ENCODE measurements at places on chromosomes 7 and 10.

- DNase-seq, result no peak
These were observed 91.8 kb downstream of the BAMBI start for GRCh38 chr10:28769091-28769604.

DNA sequence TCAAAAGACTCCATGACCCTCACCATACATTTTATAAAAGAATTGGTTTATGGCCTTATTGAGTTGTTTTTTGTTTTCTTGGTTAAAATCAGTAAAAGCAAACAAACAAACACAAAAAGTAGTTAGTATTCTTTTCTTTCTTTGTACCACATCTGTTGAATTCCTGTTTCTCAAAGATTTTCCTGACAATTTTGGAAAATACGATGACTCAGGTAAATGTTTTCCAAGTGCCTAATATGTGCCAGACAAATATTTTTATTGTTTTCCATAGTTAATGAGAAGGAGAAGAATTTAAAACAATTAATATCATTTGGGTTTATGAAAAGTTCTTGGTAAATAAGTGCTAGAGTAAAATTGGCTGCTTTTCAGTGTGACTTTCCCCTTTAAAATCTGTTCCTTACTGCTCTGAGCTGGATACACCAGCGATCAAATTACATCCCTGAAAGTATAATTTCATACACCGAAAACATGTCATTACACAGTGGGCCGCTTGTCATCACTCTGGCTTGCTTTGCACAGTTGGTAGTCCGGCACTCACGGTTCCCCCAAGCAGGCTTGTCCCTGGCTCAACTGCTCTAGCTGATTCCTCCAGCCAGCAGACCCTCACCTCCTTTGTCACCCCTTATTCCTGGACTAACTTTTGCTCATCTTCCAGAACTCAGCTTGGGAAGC, 80.5 kb downstream of the TBXAS1 start:
- no peak for DNase-seq

DNA sequence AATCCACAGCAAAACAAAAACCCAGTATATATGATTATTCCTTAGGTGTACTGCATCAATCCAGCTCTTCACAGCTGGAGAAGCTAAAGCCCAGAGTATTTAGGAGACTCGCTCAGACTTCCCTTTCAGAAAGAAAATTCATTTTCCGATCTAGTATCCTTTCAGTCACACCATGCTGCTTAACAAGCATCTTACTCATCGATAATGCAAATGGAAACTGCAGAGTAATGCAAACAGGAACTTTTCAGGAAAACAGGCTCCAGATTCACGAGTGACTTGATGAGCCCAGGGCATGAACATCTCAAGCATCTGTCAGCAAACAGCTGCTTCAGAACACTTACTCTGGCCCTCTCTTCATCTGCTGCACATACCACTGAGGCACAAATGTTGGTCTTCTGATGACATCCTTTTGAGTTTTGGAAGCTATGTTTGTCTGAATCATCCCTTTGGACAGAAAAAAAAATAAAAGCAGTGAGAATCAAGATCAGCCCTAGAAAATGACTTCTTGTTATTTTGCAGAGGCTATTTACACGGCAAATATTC, 24.9 kb upstream of the ZC3HAV1L start:
- DNase-seq, result no peak

DNA sequence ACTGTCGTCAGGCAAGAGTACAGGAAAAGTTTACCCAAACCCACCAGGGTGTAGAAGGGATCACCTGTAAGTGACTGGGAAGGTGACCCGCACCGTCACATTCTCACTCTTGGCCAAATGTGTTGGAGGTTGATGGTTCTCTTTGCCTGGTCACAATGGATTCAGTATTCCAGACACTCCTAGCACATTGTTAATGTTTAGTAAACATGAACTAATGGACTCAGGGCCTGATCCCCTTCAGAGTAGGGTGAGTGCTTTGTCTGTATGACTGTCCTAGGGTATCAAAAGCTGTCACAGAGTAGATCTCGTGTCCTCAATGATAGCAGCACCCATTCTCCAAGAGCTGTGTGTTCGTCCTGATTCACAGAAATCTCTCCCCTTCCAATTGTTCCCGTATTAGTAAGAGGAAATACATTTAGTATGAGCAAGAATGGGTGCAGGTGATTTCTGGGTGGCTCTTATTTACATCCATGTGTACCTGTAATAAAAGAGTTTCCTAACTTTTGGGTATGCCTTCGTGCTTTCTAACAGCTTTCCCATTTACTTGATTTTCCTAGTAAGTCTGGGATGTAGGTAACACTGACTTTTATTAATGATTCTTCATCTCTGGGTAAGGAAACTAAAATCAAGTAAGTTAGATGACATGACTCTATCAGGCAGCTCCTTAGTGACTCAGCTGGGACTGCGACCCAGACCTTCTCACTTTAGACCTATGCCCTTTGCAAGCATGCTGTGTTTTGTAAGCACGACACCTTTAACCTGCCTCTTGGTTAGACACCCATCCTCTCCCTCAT, 4.7 kb downstream of the EEPD1 start:
- no peak for DNase-seq

GRCh38 chr10:21385996-21386585, 139.4 kb downstream of the SKIDA1 start:
- DNase-seq, result no peak

GRCh38 chr7:92881091-92881485, 44.7 kb upstream of the CDK6 start:
- DNase-seq, result no peak

DNA sequence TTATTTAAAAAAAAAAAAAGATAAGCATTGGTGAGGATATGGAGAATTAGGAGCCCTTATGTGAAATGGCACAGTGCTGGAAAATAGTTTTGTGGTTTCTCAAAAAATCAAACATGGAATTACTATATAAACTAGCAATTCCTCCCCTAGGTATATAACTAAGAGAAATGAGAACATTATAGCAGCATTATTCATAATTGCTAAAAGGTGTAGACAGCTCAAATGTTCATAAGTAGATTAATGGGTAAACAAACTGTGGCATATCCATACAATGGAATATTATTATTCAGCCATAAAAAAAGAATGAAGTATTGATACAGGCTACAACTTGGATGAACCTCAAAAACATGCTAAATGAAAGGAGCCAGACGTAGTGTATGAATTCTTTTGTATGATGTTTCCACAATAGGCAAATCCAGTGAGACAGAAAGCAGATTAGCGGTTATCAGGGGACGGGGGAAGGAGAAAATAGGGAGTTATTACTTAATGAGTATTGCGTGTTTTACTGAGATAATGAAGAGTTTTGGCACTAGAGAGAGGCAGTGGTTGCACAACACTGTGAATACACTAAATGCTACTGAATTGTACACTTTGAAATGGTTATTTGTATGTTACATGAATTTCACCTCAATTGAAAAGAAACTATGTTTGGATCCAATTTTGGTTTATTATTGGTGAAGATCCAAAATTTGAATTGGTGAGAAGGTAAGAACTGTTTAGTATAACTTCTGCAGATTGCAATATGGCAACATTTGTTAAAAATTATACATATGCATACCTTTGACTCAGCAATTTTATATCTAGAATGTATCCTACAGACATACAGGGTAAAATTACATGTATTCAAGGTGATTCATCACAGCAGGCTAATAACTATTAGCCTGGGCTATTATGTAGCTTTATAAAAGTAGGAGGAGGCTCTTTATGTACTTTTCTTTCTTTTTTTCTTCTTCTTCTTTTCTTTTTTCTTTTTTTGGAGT, 69.7 kb downstream of the VCL start:
- DNase-seq, result peak; percentile 95

- DNase-seq, result no peak
These were observed 76.8 kb downstream of the CTBP2 start for GRCh38 chr10:125083576-125083920.

GRCh38 chr10:121681997-121682687, 83.9 kb upstream of the FGFR2 start:
- no peak for DNase-seq

DNA sequence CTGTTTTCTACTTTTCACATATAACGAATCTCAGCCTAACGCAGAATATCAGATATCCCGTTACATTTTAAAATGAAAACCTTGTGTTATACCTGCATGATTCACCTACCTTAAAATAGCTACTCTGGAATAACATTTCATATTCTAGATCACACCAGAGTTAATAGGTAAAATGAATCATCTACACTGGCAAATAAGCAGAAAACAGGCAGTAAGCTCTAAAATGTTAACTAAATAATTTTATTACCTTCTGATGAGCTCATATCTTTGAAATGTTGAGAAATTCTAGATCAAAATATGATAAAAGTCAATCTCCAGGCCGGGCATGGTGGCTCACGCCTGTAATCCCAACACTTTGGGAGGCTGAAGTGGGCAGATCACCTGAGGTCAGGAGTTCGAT, 71.3 kb downstream of the CPEB3 start:
- no peak for DNase-seq

DNA sequence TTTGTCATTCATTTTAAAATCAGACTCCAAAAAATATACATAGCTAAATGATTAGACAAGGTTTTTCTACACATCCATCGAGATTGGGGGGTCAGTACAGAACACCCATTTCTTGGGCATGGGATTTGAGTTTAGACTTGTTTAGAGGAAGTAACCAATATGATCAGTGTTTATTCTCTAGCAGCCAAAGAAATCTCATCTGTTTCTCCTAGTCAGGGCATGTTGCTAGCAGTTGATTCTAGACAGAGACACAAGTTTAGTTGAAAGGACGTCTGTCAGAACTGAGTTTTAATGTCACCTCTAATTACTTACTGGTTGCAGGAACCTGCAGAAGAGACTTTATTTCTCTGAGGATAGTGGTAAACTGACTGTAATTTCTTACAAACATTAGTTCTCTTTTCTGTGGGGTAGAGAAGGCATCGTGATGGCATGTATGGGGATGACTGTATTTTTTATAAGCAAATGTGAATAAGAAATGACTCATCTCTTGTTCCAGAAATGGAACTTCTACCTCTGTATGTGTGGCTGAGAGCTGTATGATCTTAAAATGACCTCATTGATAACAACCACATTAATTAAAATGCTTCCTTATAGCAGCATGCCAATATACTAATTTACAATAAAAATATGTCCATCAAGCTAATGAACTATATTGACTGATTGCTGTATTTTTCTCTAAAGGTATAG, 30.6 kb upstream of the RHOBTB1 start:
- DNase-seq, result no peak

GRCh38 chr10:87867453-87867852, 4.0 kb downstream of the PTEN start:
- DNase-seq, result no peak

DNA sequence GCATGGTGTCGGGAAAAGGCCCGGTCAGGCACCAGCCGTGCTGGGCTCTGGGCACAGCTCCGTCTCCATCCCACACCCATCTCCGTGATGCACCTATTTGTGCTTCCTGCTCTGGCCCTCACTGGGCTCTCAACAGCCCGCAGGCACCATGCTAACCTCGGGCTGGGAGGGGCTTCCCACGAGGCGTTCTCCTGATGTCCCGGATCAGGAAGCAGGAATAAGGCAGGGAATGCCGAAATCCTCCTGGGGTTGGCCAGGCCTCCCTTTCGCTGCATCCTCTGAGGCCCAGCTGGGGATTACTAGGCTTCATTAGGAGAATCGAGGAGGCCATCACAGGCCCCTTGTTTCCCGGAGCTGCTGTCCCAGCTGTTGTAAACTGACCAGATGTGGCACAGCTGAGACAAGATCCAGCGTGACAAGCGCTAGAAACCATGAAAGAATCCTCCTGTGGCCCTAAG, 72.0 kb downstream of the FAM53B start:
- DNase-seq, result no peak

- no peak for DNase-seq
These were observed 28.9 kb downstream of the COL17A1 start for GRCh38 chr10:104056619-104057273.

GRCh38 chr7:73358590-73359275, 30.8 kb downstream of the FKBP6 start:
- no peak for DNase-seq

DNA sequence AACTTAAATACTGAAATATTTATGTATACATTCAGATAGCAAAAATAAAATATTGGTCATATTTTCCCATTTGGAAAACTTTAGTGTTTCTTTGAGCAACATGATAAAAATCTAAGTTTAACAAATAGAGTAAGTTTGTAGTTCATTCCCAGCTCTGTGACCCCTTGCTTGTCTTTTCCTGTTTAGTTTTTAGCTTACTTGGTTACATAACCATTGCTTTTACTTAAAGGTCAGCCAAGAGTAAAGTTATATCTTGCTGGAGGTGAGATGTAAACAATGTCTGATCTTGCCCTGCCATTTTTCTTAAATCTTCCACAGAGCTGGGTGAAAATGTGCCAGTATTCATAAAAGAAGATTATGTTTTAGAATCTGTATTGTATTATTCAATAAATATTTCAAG, 46.7 kb upstream of the MDFIC start:
- DNase-seq, result no peak

DNA sequence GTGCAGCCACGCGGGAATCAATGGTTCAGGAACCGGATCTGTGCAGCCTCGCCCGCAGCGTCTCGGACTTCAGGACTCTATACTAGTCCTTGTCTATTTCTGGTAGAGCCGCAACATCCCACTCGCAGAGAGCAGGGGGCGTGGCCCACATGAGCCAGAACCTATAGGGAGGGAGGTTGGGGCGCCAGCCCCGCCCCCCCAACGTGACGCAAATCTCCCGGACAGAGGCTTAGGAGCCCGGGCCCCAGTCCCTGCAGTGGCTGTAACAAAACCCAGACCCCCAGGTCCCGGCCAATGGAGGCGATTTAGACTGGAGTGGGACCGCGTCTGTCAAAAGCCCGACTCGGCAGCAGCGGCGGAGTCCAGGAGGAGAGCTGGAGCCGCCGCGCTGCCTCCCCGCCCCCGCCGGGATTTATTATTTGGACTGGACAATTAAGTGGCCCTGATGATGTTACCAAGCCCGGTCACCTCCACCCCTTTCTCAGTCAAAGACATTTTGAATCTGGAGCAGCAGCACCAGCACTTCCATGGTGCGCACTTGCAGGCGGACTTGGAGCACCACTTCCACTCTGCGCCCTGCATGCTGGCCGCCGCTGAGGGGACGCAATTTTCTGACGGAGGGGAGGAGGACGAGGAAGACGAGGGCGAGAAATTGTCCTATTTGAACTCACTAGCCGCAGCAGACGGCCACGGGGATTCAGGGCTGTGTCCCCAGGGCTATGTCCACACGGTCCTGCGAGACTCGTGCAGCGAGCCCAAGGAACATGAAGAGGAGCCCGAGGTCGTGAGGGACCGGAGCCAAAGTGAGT, at the start of gene NKX2-3:
TSS of gene NKX2-3 (plus strand) at position 256 of the 809 bp plus-strand sequence. CDS start at position 446, 190 bp downstream.
- DNase-seq, result peak; percentile 70

GRCh38 chr7:115153769-115154477, 232.0 kb downstream of the MDFIC start:
- DNase-seq, result no peak

GRCh38 chr7:19284596-19285300, 139.5 kb upstream of the FERD3L start:
- no peak for DNase-seq

DNA sequence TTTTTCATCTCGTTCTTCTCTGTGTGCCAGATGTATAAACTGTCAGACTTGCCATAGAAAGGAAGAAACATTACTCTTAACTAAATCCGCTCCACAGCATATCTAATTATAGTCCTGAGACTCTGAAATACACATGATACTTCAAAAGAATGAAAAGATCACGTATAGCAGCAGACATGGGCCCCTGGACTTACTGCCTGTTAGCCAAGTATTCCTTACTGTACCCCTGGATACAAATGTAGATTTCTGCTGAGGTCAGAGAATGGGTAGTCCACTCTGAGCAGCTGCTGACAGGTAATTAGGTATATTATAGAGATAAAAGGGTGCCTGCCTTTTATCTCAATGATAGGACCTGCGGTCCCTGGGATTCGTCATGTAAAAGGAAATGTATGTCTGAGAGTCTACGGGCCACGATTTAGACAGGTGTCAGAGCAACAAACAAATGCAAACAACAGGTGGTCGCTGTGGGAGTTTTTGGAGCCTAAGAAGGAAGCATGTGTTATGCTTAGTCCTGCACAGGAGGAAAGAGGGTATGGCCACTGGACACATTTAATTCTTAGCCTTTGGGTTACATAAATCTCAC, 69.4 kb downstream of the VOPP1 start:
- no peak for DNase-seq

Data from erythroblast (primary cell).